ENCODE measurements at places on chromosomes 3 and 15.

DNA sequence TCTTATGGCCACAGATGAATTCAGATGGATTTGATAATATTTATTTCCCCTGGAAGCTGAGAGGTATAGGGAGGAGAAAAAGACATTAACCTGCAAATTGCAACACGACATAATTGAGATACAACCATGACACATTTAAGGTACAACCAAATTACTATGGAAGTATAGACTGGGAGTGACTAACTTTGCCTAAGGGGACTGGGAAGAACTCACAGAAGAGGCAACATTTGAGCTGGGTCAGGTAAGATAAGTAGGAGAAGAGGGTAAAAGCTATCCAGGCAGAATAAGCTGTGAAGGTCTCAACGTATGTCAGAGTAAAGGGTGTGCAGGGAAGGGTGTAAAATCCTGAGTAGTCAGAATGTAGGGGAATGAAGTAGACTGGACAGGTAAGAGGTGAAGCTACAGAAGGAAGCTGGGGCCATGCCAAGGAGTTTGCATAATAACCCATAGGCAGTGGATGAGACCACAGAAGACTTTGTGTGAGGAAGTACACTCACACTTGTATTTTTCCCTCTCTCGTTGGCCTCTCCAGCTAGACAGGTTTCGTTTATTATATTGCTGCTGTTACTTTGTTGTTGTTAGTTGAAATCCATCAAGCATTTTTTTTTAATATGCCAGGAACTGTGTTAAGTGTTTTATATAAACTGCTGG lies 28.0 kb upstream of the PTX3 start:
- no peak for DNase-seq

DNA sequence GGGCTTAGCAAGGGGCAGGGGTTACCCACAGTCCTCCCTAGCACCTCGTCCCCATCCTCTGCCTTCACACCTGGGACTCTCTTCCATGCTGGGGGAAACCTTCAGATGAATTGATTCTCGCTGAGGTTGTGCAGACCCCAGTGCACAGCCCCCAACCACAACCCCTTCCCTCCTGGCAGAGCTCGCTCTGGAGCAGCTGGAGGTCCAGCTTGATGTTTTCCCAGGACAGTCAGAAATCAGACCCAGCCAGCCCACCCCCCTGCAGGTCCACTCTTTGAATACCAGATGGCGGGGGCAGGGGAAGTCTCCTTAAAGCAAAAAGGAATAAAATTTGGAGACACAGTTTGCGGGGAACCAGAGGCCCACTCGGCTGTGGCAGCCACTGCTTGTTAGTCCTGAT lies 234.4 kb downstream of the XXYLT1 start:
- DNase-seq, result no peak

- no peak for DNase-seq
These were observed 203.4 kb upstream of the CGNL1 start for GRCh38 chr15:57172925-57173324.

DNA sequence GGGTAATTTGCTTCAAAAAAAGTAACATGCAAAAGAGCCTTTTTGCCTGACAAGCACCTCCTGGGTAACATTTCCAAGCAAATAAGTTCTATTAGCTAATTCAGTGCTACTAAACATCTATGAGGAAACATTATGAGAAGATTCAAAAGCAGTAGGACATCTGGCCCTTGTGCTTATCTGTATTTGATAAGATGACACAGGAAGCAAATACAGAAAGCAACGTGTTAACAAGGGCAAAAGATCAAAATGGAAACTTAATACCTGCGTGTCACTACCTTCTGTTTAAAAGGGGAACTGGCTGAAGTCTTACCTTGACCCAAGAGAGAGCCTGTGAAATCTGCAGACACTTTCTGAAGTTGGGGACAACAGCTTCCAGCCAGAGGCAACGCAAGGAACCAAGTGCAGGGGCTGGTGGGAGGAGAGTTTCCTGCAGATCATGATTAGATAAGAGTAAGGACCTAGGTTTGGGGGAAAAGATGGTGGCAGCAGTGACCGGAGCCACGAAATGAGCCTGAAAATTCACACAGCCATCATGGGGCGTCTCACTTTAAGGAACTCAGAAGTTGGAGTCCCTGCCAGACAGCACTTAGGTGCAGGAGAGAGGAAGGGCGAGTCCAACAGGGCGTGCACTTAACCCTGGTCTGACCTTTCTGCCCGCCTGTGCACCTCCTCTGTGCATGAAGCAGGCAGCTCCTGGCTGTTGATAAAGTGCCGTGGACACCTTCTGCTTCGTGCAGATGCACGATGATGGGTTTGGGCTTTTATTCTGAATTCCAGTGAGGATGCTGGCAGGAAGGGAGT lies 153.6 kb upstream of the BHLHE40 start:
- DNase-seq, result peak; percentile 30

GRCh38 chr15:90046289-90046688 lies 45.2 kb downstream of the ZNF710 start:
- DNase-seq, result no peak

GRCh38 chr15:36579792-36580431 lies 486 bp downstream of the CDIN1 start:
- DNase-seq, result no peak

GRCh38 chr15:38564557-38565286 lies at the start of gene RASGRP1:
Gene RASGRP1 (minus strand): TSS chr15:38564814. CDS start chr15:38564628, 186 bp downstream.
- DNase-seq, result peak; percentile 90

DNA sequence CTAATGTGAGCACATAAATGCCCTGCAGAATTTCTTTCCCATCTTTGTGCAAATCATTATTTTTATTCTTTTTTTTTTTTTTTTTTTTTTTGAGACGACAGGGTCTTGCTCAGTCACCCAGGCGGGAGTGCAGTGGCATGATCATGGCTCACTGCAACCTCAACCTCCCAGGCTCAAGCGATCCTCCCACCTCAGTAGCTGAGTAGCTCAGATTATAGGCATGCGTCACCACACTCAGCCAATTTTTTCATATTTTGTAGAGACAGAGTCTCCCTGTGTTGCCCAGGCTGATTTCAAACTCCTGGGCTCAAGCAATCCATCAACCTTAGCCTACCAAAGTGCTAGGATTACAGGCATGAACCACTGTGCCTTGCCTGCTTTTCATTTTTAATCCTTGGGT lies 22.9 kb downstream of the DAG1 start:
- DNase-seq, result no peak

DNA sequence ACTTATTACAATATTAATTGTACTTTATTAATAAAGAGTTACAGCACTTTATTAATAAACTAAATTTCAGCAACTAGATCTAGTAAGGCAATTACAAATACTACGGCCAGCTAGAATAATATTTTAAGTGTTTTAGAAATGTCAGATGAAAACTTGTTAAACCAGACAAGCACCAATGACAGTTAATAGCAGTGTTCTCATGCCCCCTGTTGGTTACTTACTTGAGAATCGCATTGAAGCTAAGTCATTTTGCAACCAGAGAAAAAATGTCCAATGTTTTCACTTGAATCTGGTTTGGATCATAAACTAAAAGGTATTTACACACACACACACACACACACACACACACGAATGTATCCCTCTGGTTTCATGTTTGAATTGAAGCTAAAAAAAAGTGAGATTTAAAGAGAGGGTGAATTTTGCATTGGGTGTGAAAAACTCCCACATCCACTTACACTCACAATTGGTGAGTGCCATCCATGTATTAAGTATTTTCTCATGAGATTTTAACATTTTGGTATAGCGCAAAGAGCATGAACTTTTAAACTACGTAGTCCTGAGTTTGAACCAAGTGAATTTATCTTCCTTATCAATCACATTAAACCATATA lies 347.7 kb downstream of the ZBBX start:
- no peak for DNase-seq

DNA sequence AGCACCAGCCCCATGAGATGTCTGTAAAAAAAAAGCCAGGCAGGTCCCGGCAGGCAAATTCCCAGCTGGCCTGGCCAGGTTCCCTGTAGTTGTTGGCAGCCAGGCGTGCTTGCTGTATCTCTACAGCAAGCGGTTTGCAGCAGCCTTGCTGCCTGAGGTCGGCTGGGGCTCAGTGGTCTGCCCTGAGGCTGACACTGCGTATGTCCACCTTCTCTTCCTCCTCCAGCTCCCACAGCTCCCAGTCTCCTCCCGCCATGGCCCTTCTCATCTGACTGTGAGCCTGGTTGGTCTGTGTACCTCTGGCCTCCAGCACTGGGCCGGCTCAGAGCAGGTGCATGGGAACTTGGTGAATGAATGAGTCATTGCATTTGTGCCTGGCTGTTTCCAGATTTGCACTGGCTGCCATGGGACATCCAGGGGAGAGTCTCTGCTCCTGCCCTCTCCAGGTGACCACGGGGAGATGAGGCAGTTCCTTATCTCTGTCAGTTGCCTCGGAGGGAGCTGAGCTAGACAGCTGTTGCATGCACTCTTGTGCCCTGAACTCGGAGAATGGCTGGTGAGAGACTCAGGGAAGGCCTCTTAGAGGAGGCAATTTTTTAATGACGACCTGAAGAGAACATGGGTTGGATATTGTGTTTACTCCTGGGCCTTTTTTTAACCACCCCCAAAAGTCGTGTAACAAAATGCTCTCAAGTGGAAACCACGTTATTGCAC lies 43.0 kb downstream of the SPSB4 start:
- no peak for DNase-seq

- no peak for DNase-seq
These were observed 44.0 kb downstream of the LPP start for GRCh38 chr3:188198001-188198400.

GRCh38 chr3:52501046-52501445 lies 5.9 kb downstream of the STAB1 start:
- no peak for DNase-seq

GRCh38 chr3:120559242-120560061 lies 36.7 kb upstream of the NDUFB4 start:
- DNase-seq, result no peak

GRCh38 chr15:40940296-40940801 lies 11.2 kb downstream of the DLL4 start:
- peak; percentile 15 for DNase-seq

- DNase-seq, result no peak
These were observed 20.9 kb downstream of the KAT2B start for GRCh38 chr3:20060974-20061685.

GRCh38 chr3:127744875-127745274 lies 72.1 kb downstream of the ABTB1 start:
- DNase-seq, result no peak

- no peak for DNase-seq
These were observed 63.6 kb upstream of the BOC start for GRCh38 chr3:113147681-113148261.

DNA sequence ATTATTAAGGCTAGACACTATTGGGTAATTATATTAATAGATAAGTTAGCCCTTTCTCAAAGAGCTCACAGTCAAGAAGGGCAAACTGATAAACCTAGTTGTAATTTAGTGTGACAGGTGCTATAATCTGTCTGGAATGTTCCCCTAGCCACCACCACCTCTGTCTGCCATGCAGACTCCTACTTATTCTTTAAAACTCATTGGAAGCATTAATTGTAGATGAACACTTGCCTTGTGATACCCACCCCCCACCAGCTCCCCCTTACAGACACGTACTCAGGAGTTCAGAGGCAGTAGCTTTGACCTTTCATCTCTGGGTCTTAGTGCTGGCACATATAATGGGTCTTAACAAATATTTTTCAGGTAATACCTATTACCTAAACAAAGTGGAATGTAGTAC lies 195.9 kb downstream of the TP63 start:
- no peak for DNase-seq

DNA sequence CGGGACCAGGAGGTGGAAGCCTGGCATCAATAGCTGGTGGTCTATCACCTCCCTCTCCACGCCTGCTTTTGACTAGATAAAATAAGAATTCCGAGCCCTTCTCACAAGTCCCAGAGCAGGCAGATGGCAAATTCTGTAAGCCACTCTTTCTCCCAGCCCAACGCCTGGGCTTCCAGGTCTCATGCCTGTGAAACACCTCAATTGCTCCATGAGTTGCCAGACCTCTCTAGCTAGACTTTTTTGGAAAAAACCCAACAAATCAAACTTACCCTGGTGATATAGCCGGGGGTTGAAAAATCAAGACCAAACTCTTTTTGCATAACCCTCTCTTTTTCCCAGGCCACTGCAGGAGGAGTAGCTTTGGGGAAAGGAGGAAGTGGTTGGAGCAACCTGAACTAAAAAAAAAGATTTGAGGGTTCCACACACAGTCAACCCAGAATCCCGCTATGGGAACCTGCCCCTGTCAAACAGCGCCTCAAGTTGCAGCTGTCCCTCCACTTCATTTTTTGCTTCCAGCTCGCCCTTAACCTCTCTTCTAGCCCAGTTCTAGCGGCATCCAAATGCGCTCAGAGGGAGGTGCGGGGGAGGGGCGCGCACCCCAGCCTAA lies 7.0 kb downstream of the BHLHE40 start:
- DNase-seq, result no peak

DNA sequence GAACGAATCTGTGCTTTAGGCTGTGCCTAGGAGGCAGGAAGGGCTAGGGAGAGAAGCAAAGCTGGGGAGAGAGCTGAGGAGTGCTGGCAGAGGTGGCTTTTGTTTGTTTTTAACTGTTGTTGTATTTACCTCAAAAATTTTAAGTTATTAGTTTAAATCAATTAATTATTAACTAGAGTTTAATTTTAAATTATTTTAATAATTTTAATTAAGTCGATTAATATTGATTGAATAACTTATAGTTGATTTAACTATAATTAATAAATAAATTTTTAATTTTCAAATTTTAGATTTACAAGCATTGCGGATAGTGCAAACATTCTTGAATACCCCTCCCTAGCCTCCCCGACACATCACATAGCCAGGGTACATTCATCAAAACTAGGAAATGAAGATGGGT lies 30.6 kb downstream of the KLF15 start:
- DNase-seq, result no peak

- no peak for DNase-seq
These were observed 5.3 kb downstream of the CHST2 start for GRCh38 chr3:143124601-143125520.

DNA sequence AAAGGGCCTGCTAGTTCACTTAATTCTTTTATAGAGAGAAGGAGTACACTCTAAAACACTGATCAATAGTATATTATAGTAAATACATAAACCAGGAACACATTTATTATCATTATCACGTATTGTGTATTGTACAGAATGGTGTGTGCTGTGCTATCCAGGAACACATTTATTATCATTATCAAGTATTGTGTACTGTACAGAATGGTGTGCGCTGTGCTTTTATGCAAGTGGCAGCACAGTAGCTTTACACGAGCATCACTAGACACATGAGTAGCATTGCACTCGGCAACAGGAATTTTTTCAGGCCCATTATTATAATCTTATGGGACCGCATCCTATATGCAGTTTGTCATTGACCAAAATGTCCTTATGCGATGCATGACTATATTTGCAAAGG lies 20.9 kb upstream of the MUC20 start:
- no peak for DNase-seq

DNA sequence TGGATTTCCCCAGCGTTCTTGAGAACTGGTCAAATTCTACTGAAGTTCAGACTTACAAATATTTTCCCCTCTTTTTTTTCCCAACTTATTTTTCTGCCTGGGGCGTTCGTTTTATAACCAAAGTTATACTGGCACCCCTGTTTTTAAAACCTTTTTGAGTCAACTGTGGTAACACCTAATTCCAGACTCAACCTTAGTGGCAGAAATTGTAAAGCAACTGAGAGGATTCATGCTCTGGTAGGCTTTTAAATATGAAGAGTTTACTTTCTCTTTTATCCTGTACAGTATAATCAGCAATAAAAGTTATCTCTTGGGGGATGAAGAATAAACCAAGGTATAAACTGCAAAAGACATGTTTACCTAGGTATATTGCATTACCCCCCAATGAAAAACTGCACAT lies 2.3 kb downstream of the IL5RA start:
- no peak for DNase-seq

All from stimulated activated naive CD4-positive, alpha-beta T cell (primary cell).